ENCODE measurements at places on chromosomes 16 and 17. TPM values are rescaled to one million over a fixed set of nuclear protein-coding genes. Genes with fewer than 3 reads are reported as not detected.

GRCh38 chr17:3539881-3540540 lies 17.6 kb downstream of the TRPV3 start:
- no peak for DNase-seq

GRCh38 chr16:13781575-13782338 lies 138.2 kb upstream of the ERCC4 start:
- no peak for DNase-seq

- no peak for DNase-seq
These were observed 16.7 kb downstream of the RHOT1 start for GRCh38 chr17:32158870-32159585.

GRCh38 chr16:67966549-67967182 lies 1.8 kb downstream of the SLC12A4 start:
- DNase-seq: no peak

DNA sequence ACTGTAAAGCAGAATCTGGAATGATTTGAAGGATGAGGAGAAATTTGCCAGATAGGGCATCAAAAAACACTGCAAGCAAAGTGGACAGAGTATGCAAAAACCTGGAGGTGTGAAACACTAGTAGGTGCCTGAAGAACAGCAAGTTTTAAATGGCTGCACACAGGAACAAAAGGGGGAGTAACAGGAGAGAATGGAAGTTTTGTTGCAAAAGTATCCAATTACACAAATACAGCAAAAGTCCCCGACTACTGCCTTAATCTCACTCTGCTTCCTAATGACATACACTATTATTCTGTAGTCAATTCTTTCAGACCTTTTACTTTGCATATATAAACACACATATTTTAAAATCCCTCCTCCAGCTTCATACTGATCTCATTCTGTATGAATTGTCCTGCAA lies 1.5 kb downstream of the HEATR6 start:
- no peak for DNase-seq

DNA sequence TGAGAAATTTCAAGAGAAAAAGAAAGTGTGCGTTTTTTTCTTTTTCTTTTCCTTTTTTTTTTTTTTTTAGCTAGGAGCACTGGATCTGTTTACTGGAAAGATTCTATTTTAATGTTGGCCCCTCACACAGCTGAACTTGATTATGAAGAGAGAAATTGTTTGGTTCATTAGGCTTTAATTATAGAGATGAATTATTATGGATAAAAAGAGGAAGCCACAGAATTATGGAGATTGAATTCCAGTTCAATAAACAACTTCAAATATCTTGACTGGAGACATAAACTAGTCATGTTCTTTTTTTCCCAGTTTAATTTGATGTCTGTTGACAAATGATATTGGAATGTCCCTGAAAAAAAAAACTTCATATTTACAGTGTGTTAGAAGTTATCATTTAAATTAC lies 152.0 kb upstream of the HS3ST3A1 start:
- no peak for DNase-seq

GRCh38 chr17:14805348-14805747 lies 459.8 kb downstream of the PMP22 start:
- DNase-seq: no peak

GRCh38 chr17:64190472-64190871 lies 60.5 kb upstream of the ERN1 start:
- DNase-seq: no peak

DNA sequence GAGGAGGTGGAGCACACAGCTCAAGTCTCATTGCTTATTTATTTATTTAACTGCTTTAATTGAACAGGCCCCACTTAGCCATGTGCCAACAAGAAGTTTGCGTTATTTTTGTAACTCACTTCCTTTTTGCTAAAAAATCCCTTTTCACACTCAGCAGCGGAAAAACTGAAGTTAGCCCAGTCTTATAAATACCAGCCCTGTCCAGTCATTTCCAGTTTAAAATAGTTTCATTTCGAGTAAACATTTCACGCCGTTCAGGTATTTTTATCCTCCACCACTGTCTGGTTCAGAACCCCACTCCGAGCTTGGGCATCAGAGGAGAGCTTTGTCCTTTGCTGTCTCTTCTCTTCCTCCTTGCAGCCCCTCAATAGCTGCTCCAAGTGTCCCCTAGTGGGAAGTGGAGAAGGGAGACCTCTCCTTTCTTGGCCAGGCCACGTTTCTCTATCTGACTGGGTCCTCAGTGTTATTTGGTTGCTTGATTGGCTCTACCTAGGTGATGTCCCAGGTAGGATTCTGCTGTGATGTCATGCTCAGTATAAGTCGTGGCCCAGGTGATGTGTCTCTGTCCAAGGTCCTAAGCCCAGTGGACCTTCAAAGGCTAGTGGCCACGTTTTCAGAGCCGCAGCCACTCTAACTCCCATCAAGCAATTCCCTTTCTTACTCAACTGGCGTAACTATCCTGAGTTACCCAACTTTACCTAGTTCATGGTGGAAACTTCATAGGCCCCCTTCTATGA lies 53.0 kb upstream of the GAS7 start:
- no peak for DNase-seq

GRCh38 chr17:6666077-6666521 lies 14.5 kb downstream of the C17orf100 start:
- no peak for DNase-seq

GRCh38 chr17:27541301-27542023 lies 85.2 kb downstream of the KSR1 start:
- no peak for DNase-seq

- DNase-seq: no peak
These were observed 5.4 kb upstream of the RNF222 start for GRCh38 chr17:8402921-8403536.

GRCh38 chr17:26818736-26819135 lies 475.2 kb upstream of the WSB1 start:
- DNase-seq: no peak

GRCh38 chr17:37301288-37301687 lies 74.5 kb upstream of the C17orf78 start:
- DNase-seq: no peak

DNA sequence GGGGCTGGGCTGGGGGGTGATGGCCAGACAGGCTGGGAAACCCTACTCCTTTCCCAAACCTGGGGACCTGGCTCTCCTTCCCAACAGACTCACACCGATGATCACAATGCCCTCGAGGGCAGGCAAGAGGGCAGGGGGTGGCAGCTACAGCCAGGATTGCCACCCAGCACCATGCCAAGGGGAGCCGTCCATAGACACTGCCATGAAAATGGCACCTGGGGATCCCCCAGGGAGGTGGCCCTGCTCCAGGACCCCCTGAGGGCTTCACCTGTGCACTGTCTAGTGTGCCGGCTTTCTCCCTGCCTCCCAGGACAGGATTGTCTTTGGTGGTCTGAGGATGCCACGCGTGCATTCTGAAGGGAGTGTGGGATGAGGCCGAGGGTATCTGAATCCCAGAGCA lies 24.6 kb downstream of the RPH3AL start:
- no peak for DNase-seq

DNA sequence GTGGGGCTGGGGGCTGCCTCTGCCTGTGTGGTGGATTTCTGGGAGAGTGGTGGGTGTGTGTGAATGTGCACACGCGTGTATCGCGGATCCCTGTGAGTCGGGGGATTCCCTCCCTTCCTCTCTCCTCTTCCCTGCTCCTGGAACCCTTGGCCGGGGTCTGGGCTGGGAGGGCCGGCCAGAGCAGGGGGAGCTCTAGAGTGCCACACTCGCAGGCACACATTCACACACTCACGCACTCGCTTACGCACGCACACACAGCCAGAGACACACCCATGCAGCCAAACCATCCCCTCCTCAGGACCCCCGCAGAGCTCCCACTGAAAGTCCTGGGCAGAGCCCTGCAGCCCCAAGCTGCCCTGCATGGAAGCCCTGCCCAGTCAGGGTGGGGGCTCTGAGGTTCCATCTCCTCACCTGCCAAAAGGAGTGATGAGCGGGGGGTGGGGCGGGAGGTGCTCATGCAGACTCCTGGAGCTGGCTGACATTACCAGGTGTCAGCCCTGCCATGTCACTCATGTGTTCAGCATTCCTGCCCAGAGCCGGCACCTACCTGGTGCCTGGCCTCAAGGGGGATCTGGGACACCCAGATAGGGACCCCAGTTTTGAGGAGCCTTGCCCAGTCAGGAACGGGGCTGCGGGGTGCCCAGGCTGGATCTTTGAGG lies 1.9 kb downstream of the NECAB2 start:
- no peak for DNase-seq

DNA sequence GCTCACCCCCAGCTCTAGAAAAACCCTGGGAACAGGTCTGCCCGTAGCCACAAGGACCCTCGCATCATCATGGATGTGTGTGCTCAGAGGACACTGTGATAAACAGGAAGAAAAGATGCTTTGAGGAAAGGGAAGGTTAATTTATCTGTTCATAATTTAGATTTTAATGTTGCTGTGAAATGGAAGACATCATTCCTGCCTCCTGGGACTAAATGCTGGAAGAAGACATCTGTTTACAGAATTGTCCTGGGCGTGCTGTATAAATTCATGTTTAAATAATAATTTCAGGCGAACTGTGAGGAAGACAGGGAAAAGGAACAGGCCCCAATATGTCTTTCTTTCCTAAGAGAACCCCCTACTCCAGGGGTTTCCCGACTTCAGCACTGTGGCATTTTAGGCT lies 112.6 kb downstream of the SHISA6 start:
- DNase-seq: no peak

DNA sequence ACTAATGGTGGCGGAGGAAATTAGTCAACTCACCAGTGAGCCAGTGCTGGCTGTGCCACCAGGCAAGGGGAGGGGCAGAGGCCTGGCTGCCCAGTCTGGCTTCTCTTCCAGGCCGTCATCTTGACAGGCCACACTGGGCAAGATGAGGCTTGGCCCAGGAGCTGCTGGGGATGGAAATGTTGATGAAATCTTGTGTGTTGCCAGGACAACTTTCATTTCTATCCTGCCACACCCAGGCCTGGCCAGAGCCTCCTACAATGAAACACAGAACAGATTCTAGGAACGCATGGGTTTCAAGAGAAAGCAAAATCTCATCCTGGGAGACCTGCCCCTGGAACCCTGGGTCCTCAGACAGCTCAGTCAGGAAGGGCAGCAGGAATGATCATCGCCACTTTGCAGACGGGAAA lies 9.3 kb downstream of the HEXIM2 start:
- DNase-seq: no peak

GRCh38 chr17:62819511-62820221 lies 11.6 kb upstream of the MARCHF10 start:
- DNase-seq: peak; percentile 84

GRCh38 chr16:17602678-17603077 lies 131.9 kb upstream of the XYLT1 start:
- DNase-seq: no peak

DNA sequence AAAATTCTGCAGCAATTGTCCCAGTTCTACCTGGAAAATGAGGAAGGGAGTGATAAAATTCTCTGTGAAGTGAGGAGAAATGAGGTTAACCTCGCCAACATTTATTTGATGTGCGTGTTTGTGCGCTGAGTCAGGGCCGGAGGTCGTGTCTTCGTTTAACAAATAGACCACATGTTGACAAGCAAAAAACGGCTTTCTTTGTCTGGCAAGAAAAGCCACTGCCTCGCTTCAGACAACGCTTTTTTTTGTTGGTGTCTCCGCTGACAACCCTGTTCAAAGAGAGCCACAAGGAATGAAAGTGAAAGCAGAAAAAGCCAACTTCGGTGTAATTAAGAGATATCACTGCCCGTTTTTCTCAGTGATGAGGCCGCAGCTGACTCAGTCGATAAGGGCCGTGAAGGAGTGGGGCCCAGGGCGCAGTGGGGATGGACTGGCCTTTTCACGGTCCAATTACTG lies 510.6 kb downstream of the CDH13 start:
- no peak for DNase-seq

DNA sequence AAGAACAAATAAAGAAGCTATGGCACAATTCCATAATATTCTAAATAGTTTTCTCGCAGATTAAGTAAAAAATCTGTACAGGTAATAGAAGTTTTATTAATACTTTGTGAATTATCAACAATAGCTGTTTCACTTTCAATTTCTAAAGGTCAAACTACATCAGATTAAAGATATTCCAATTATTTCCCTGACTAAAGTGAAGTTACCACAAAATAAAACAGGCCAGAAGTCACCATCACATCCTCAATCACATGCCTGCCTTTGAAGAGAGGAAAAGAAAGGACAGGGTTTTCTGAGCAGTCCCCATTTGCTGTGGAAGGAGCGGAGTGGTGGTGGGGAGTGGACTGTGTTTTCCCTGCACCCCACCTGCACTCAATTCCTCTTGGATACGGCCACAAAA lies 11.1 kb downstream of the ITFG1 start:
- DNase-seq: no peak

GRCh38 chr16:49995720-49996119 lies 29.3 kb upstream of the CNEP1R1 start:
- no peak for DNase-seq

DNA sequence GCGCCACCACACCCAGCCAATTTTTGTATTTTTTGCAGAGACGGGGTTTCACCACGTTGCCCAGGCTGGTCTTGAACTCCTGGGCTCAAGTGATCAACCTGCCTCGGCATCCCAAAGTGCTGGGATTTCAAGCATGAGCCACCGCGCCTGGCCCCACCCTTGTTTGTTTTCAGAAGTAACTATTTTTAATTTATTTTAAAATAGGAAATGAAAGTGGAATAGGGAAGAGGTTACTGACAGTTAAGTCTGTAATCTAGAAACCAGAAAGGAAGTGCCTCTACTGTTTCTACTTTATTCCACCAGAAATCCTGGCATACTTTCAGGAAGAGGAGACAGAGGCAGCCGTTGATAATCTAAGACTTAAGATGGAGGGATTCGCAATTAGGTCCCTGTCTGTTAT lies 225.6 kb downstream of the TANC2 start:
- DNase-seq: no peak

DNA sequence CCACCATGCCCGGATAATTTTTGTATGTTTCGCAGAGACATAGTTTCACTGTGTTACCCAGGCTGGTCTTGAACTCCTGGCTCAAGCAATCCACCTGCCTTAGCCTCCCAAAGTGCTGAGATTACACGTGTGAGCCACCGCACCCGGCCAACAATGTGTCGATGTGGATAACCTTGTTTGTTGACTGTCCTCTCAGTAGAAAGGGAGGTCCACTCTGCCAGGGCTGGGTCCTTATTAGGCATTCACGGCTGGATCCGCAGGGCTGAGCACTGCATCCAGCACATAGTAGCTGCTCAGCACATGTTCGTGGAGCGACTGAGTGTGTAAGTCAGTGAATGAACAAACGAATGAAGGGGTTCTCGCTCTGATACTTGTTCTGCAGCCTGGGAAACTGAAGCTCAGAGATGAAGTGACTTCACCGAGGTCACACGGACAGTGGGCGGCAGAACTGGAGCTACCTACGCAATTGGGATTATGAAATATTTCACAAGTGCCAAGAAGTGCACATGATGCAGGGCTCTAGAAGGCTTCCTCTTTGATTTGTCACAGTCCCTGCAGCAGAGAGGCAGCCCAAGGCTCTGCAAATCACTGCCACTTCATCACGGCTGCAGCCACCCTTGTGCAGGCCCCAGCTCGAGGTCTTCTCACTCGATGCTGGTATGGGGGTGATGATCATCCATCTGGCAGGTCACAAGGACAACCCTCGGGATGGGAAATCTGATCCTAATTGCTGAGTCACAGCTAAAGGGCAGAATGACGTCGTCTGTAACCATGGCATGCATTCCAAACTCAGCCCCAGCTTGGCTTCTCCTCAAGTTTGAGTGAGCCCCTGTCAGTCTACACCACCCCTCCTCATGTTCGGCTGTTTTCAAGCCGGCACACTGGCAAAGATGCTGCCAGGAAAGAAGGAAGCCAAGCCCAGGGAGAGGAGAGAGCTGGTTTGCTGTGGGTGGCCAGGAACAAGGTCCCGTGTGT lies 28.0 kb upstream of the SNN start:
- DNase-seq: peak; percentile 28

Gene SULT1A4
- total RNA-seq: 2.0 TPM

Gene DYNLRB2
- 1.9 TPM for total RNA-seq

Gene WNT9B
- not detected for total RNA-seq

Gene KCNJ18
- not detected for total RNA-seq

Gene ABCC3
- 6.9 TPM for total RNA-seq

Gene KRTAP4-3
- total RNA-seq: not detected

Gene KCTD5
- 13.7 TPM for total RNA-seq

Gene KREMEN2
- 0.11 TPM for total RNA-seq
